GM23248 (cell line): ENCODE measurements at places on chromosomes 12 and 14.

DNA sequence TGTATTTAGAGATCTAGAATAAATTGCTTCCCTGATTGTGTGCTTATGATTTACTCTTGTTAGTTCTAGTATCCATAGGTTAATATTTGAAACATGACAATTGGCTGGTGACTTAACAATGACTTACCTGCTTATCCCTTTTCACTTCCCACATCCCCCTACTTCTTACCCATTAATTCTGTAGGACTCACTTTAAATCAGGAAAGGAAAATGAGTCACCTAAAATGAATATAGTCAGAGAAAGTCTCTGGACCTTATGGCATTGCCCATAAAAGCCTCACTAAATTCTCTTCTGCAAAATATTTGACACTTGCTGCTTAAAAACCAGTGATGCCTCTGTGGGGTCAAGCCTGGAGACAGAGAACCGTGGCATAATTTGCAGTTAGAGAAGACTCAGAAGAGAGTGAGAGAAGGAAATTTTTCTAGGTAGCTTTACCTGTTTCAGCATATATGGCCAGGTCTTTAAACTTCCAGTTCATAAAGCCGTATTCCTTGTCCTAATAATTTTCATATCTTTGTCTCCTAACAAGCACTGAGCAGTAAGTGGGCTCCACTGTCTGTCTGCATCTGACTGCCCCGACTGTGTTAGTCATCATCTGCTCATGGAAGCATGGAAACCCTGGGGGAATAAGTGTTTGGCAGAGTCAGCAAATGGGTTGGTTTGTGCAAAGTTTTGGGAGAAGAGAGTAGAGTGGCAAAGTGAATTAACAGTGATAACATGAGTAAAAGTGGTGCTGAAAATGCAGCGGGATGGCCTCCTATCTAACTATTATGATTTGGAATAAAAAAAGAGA is 294.4 kb downstream of the AKAP6 start:
- DNase-seq = peak; percentile 72

GRCh38 chr12:112182499-112182898 is 57.1 kb downstream of the TRAFD1 start:
- peak; percentile 19 for DNase-seq

DNA sequence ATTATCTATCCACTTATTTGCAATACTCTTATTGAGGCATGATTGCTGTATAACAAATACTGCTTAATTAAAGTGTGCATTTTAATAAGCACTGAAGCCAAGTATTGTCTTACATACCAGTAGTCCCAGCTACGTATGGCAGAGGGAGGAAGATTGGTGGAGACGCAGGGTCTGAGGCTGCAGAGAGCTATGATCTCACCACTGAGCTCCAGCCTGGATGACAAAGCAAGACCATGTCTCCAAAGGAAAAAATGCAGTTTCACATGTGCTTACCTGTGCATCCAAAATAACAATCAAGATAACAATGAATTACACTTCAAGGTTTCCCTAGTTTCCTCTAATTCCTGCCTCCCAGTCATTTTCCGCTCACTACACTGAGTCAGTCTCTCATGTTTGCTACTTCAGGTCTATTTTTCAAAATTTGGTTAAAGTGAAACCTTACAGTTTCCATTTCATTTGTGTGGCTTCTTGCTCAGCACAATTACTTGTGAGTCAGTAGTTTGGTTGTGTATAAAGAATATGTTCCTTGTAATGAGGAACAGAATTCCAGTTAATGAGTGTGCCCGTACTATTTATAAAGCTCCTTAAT is 1250.1 kb downstream of the TMEM121 start:
- no peak for DNase-seq

DNA sequence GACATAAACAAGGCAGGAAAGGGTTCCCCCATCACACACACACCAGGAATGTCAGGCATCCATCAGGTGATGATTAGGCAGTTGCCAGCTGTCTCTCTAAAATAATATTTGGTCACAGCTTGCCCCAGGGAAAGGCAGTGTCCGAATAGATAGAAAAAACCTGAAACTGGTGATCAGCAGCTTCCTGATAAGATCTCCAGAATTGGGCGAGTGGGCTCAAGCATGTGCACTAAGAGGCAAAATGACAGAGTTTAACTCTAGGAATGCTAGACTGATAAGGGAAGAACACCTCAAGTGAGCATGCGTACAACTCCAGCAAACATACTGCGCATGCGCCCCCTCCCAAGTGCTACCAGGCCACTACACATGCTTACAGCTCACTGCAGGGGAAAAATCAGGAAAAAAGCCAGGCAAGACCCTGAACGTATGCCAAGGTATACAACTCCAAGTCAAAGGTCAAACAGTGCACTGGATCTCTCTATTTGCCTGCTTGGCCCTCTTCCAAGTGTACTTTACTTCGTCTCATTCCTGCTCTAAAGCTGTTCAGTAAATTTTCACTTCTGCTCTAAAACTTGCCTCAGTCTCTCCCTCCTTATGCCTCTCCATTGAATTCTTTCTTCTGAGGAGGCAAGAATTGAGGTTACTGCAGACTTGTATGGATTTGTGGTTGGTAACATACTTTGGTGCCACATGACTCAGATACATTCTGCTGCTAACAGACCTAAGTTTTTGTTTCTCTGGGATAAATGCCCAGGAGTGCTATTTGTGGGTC is 73.5 kb upstream of the VASH1 start:
- no peak for DNase-seq

DNA sequence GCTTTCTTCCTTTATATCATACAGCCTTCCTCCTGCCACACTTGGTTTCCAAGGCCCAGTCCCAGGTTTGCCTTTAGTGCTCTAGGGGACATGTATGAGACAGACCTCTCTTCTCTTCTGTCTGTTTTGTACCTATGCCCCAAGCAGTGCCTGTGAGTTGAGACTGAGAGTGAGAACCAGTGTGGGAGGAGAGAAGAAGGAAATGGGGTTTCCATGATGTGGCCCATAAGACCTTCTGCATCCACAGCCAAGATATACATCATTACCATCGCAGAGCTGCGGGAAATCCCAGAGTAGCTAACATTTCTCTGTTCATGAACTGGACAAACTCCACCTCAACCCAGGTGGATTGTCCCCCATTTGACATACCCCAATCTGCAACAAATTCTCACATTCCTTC is 2.8 kb downstream of the TESPA1 start:
- no peak for DNase-seq

DNA sequence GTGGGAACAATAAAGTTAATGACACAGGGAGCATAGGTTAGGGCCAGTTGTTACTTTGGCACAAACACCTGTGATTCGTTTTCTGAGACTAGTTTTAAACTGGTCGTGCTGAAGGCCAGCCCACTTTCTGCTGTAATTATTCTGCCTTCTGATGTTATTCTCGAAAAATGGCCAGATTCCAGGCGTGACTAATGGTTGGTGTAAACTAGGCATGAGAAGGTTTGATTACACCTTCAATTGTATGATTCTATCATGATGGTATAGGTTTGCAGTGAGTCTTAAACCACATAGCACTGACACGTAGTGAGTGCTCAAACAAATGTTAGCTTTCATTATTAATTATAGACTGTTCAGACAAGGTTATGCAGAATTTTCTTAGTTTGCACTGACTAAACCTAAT is 39.0 kb downstream of the CKB start:
- peak; percentile 92 for DNase-seq

- DNase-seq = no peak
These were observed 8.8 kb downstream of the SERPINA10 start for GRCh38 chr14:94284221-94284620.

DNA sequence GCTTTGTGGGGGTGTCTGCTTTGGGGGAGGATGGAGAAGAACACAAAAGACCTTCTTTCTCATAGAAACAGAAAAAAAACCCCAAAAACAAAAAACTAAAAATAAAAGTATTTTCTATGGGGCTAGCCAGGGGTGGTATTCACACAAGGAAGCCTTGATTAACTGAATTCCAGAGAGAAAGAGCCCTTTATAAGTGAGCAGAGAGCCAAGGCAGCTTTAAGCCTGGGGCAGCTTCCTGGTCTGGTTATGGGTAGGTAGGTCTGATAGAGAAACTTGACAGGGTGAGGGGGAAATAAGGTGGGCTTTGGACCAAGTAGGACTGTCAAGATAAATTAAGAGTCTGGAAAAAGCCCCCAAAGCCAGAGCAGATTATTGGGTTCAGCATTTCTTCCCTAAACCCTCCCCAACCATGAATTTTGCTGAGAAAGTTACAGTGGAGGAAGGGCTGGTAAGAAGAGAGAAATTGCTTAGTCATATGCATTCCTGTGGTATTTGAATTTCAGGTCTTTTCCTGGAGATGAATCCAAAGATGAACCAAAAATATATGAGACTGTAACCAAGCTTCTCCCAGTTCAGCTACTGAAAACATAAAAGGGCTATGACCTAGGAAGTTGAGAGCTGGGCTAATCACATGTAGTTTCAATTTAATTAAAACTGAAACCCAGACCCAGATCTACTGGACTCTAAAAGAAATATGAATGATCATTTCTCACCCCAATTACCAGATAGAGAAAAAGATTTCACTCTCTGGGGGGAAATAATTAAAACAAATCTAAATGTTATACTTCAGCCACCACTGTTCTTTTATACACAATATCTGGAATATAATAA is 144.8 kb downstream of the TBC1D30 start:
- DNase-seq = peak; percentile 55

GRCh38 chr12:93047118-93047517 is 118.0 kb upstream of the EEA1 start:
- DNase-seq = no peak

DNA sequence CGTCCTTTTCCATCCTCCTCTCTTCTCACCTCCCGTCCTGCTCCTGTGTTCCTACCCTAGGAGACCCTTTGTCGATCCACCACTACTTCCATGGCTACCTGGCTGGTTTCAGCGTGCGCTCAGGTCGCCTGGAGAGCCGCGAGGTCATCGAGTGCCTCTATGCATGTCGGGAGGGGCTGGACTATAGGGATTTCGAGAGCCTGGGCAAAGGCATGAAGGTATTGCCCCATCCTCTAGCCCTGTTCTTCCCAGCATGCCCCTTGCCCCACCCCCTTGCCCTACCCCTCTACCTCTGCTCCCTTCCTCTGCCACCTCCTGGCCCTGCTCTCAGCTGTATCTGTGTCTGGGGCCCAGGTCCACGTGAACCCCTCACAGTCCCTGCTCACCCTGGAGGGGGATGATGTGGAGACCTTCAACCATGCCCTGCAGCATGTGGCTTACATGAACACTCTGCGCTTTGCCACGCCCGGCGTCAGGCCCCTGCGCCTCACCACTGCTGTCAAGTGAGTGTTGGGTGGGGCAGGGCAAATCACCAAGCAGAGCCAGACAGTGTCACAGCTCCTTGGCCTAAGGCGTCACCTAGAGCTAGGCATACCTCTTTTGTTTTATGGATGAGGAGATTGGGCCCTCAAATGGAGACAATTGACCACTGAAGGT is 12.8 kb downstream of the CLSTN3 start:
- DNase-seq = no peak

DNA sequence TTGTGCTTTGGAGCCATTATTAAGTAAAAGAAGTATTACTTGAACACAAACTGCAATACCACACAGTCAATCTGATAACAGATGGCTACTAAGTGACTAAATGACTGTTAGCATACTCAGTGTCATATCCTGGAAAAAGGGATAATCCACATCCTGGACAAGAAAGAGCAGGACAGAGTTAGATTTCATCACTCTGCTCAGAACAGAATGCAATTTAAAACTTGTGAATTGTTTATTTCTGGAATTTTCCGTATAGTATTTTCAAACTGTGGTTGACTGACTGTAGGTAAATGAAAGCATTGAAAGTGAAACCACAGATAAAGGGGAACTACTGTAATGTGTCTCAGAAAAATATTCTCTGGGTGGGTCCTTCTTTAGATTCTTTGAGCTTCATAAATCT is 458.8 kb downstream of the TMEM117 start:
- DNase-seq = no peak

DNA sequence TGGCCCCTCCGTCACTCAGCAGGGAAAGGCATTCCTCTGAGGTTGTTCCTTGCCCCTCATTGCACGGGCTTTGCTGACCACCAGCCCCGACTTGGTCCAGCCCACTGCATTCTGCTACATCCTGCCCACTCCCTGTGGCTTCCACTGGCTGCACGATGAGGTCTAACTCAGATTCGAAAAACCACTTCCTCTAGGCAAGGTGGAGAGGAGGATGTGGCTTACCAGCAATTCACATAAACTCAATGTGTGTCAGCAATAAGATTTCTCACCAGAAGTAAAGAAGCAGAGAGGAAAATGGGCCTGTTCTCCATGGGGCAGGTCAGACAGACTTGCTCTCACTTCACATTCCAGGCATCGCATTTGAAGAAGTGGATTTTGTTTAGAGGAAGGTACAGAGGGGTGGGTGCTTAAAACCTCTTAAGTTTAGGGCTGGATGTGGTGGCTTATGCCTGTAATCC is 14.7 kb downstream of the GPR68 start:
- DNase-seq = peak; percentile 66

- DNase-seq = peak; percentile 45
These were observed 171.7 kb downstream of the PHLDA1 start for GRCh38 chr12:75859868-75860267.

GRCh38 chr14:37643701-37644100 is 48.3 kb downstream of the TTC6 start:
- DNase-seq = no peak

DNA sequence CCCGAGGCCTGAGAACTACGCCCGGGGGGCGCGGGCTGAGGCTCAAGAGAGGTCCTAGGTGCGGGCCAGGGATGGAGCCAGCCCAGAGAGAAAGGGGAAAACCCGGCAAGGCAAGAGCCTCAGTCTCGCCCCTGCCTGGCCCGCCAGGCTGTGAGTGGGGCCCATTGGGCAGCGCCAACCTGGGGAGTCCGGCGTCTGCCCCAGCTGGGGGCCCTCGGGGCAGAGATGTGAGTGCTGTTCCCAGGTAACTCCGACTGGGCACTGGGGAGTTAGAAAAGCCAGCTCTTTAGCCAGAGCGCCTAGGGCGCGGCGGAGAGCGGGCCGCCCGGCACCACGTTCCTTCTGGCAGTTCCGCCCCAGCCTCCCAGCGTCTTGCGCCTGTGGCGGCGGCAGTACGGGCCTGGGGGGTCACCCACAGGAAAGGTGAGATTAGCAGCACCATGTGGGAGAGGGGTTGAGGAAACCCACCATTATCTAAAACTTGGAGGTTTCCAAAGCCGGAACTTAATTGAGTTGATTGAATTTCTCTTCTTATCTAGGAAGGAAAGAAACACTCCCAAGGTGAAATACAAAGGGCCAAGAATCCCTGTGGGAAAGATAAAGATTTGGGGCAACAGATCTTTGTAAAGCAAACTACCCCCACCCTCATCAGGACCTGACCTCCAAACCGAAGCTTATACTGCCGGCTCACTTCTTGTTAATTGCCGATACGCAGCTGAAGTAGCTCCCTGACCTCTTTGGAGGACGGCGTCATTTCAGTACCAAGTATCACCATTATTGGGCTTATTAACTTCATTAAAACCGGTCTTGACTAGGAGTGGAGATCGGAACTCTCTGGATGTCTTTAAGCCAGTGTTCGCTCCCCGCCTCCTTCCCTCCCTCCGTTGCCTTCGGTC is 11.6 kb downstream of the OTX2 start:
- no peak for DNase-seq

DNA sequence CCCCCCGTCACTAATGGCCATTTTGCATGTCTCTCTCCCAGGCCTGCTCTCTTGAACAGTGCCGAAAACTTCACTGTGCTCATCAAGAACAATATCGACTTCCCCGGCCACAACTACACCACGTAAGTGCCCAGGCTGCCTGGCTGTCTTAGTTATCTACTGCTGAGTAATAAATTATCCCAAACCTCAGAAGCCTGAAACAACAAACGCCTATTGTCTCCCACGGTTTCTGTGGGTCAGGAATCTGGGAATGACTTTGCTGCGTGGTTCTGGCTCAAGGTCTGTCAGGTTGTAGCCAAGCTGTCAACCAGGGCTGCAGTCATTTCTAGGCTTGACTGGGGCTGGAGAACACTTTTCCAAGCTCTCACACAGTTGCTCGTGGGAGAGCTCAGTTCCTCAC is 32.6 kb downstream of the P2RX7 start:
- no peak for DNase-seq
